Keratinocyte (primary cell): ENCODE measurements at places on chromosomes 5 and 9.

DNA sequence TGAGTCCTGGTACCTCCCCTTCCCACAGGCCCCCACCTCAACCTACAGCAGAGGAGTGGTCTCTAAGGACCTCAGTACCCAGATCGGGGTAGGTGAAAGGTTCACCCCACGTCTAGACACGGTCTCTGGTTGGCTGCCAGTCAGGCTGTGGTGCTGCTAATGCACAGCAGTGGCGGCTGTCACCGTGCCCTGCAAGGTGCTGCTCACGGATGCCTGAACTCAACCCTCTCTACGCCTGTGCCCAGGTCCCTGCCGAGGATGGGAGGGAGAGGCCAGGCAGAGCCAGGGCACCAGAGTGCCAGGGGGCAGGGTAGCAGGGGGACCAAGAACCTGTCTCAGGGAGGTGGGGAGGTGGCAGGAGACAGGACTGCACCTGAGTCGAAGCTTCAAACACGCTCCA, 14.3 kb downstream of the IER5L start:
- no peak for DNase-seq

DNA sequence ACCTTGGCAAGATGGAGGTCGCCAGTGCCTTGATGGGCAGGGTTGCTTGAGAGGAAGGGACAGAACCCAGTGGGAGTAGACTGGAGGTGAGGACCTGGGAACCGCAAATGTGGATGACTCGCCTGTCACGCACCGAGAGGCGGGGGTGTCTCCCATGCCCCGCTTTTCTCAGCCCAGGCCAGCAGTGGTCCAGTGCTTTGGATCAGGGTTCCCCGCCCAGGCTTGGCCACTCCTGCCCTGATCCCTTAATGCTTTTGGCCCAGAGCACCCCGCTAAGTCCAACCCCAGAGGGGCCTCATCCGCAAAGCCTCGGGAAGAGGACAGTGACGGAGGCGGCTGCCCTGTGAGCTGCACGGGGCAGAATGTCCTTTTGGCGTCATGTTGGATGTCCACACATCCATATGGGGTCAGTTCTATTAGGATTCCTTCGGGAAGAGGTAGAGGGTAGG, 2.4 kb downstream of the MRPS2 start:
- no peak for DNase-seq

DNA sequence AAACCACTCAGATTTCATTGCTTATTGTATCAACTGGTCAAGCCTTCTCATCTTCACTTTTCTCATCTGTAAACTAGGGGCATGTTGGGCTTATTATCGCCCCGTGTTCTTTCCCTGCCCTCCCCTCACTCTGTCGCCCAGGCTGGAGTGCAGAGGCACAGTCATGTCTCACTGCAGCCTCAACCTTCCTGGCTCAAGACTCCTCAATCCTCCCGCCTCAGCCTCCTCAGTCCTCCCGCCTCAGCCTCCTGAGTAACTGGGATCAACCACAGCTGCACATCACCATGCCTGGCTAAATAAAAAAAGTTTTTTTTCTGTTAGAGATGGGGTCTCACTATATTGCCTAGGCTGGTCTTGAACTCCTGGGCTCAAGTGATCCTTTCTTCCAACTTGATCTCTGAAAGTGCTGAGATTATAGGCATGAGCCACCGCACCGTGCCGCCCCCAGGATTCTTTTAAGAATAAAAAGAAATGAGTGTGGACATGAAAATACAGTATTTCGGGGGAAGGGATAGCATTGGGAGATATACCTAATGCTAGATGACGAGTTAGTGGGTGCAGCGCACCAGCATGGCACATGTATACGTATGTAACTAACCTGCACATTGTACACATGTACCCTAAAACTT, 2.0 kb downstream of the MAML1 start:
- DNase-seq, result no peak

- no peak for DNase-seq
Observed at GRCh38 chr5:160333721-160334120, 21.4 kb upstream of the CCNJL start.

- no peak for DNase-seq
Observed at GRCh38 chr9:114674076-114674797, 7.8 kb downstream of the TEX48 start.

GRCh38 chr9:115098226-115098965, 19.6 kb downstream of the TNC start:
- no peak for DNase-seq

DNA sequence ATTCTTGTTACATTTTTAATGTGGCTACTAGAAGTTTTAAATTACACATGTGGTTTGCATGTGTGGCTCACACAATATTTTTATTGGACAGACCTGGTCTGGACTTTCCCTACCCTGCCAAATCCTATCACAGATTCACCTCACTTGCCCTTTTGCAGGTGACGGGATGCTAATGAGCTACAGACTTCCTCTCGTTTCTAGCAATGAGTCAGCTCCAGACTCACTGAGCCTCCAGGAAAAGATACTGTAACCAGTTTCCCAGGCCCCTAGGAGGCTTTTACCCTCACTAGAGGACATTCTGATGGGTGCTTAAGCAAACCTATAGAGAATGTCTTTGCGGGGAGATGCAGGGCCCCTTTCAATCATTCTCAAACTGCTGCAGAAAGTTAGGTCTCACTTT, 135.4 kb downstream of the WDR41 start:
- DNase-seq, result no peak

GRCh38 chr5:25027061-25027460, 382.3 kb upstream of the CDH10 start:
- DNase-seq, result no peak

GRCh38 chr9:133691191-133691590, 47.0 kb downstream of the SARDH start:
- no peak for DNase-seq

DNA sequence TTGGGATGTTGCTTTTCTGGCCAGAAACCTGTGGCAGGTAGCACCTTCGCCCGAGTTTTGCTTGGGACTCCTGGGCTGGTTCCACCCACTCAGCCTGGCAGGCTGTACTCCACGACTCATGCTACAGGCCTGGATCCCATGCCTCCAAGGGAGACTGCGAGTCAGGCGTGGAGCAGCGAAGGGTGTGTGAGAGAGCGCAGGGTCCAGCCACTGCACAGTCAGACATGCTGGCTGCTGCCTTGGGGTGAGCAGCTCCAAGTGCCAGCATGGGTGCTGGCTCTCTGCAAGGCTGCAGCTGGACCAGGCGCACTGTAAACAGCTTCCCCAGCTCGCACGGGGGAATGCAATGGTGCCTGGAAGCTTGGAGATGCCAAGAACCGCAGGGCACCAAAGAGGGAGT, 249.6 kb upstream of the EDIL3 start:
- no peak for DNase-seq

DNA sequence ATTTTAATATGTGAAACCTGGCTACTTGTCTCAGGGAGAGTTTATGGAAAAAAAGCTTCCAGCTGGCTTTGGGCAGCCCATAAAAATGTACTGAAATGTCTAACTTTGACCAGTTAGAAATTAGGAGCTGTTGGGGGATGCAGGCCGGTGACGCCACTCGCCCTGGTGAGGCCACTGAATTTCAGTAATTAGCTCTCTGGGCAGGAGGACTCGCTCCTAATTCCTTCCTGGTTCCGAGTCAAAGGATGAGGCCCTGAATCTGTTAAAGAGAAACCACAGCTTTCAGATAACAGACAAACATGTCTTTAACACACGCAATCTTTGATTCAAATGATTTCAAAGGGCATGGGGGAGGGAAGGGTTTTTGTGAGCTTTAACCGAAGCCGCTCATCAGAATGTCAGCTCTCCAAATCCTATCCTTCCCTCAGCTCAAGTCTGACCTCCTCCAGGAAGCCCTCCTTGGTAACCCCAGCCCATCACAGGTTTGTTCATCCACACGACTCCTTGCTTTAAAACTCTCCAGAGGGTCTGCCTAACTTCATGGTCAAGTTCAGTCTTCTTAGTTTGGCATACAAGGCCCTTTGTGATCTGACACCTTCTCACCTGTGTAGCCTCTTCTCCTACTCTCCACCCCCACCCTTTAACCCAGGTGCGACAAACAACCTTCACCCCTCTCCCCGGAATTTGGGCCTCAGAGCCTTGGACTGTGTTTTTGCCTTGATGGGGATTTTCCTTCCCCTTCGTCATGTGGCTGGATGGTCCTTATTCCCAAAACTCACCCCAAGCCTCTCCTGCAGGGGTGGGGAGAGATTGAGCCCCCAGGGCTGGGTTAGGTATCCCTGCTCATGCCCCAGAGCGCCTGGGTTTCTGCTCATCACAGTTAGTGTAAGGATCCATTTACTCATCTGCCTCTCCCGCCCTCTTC, 13.6 kb upstream of the PHF19 start:
- DNase-seq, result no peak

DNA sequence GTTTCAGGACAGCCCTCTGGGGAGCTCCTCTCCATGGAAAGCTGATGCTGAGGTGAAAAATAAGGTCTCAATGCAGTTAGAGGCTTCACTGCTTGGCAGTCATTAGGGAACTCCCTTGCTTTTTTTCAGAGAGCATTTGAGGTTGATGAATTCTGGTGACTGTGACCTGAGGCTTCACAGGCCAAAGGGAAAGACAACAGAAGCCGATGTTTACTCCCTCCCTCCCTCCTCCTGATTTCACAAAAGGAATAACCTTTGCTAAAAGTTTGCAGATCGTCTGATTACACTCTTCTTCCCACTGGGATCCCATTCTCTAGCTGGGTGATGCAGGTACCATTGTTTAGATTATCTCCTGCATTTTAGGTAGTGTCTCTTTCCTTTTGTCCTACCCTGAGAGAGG, 329.4 kb downstream of the KIF4B start:
- DNase-seq, result no peak

DNA sequence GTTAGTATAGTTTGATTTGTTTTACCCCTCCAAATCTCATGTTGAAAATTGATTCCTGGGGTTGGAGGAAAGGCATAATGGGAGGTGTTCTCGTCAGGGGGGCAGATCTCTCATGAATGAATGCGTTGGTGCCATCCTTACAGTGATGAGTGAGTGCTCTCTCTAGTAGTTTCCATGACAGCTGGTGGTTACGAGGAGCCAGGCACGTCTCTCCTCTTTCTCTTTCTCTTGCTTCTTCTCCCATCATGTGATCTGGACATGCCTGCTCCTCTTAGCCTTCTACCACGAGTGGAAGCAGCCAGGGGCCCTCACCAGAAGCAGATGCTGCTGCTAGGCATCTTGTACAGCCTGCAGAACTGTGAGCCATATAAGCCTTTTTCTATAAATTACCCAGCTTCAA, 454.1 kb downstream of the EFNA5 start:
- DNase-seq, result no peak

DNA sequence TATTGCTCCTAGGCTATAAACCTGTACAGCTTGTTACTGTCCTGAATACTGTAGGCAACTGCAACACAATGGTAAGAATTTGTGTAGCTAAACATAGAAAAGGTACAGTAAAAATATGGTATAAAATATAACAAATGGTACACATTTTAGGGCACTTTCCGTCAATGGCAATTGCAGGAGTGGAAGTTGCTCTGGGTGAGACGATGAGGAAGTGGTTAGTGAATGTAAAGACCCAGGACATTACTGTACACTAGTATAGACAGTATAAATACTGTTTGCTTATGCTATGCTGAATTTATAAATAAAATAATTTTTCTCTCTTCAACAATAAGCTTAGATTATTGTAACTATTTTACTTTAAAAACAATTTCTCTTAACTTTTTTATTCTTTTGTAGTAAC, 15.6 kb upstream of the ADRB2 start:
- DNase-seq, result no peak

DNA sequence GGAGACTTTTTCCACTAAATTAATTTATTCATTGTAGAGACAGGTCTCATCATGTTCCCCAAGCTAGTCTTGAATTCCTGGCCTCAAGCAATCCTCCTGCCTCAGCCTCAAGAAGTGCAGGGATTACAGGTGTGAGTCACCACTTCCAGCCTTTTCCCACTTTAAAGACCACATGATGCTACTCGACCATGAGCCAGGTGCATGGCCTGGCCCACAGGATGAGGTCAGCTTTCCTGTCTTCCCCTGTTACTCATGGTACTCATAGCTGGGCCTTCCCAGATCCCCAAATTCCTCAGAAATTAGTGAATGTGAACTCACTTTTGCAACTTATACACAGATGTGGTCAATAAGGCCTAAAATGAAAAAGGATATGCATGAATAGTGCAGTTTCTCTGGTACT, 395.9 kb downstream of the SEMA5A start:
- peak; percentile 99 for DNase-seq

- no peak for DNase-seq
Observed at GRCh38 chr5:77155179-77155785, 55.2 kb upstream of the PDE8B start.

- no peak for DNase-seq
Observed at GRCh38 chr9:33288235-33288634, 2.1 kb upstream of the NFX1 start.

GRCh38 chr5:38595132-38595745, 38.8 kb upstream of the LIFR start:
- DNase-seq, result peak; percentile 35

DNA sequence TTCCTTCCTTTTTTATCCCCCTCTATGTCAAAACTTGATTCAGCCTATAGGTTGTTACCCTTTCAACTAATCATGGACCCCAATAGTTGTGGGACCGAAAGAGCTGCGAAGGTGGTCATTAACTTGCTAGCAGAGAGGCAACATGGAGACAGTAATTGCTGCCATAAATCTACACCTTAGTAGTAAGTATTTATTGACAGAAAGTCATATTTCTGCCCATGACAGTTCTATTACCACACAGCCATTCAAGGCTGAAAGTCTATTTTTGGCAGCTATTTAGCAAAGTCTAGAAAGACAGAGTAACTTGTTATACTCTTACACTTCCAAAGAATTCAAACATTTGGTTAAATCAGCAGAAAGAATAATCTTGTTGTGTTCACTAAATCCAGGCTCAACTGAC, 236.2 kb downstream of the PRELID2 start:
- no peak for DNase-seq

DNA sequence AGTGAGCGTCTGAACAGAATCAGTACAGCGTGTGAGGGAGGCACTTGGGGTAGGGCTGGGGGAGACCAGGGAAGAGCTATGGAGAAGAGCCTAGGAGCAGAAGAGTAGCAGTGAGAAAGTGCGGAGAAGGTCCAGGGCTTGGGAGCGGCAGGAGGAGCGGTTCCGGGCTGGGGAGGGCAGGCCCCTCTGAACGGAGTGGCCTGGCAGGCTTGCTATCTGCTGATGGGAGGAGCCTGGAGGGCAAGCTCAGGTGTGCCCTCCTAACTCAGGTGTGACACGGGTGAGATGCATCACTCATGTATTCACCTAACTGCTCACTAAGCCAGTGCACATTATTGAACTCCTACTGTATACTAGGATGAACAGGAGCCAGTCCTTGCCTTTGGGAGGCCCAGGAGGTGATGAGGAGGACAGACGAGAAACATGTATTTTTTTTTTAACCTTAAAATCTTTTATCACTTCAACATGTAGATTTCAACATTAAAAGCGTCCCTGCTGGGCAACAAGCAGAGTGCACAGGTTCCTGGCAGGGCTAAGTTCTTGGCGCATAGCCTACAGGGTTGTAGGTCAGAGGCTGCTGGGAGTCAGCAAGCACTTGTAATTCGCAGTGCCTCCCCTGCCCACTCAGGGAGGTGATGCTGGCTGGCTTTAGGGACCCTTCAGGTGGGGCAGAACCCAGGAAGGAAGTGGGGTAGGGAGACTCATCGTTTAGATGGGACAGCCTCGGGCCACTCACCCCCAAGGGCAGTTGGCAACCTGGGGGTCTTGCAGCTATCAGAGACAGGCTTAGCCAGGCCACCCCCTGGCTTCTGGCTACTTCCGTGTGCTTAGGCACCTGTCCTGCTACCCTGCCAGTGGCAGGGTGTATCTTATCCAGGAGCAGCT, 55.5 kb downstream of the TMOD1 start:
- no peak for DNase-seq

- no peak for DNase-seq
Observed at GRCh38 chr9:99058964-99059921, 45.7 kb upstream of the TGFBR1 start.

- no peak for DNase-seq
Observed at GRCh38 chr5:109312695-109313094, 97.1 kb downstream of the PJA2 start.

GRCh38 chr5:91122651-91123050, 260.5 kb downstream of the ARRDC3 start:
- DNase-seq, result no peak
